ENCODE measurements at places on chromosomes 6 and 20.

DNA sequence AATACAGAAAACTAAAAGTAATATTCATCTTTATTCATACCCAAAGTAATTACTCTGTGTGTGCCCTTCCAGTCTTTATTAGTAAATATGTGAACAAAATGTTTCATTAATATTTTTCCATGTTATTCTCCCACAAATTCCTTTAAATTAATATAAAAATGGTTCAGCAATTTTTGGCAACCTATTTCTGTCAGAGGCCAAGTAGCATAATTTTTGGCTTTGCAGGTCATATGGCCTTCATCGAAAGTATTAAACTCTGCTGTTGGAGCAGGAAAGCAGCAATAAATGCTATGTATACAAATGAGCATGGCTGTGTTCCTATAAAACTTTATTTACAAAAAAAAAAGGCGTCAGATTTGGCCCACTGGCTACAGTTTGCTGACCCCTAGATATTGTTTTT is 16.1 kb downstream of the ZC2HC1B start:
- no peak for DNase-seq

DNA sequence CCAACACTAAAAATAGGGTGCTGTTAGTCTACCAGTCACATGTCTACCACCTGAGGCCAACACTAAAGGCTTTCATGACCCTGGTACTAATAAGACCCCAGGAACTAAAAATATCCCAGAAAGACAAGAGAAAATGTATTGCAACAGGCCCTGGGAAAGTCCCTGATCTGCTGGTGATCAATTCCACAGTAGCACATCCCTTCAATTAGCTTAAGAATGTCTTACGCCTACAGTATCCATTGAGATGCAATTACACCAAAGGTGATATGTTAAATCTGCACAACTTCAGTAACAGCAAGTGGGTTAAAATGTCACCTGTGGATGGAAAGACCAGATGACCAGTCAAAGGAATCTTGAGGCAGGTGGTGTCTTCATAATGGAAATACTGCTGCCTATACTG is 3.1 kb downstream of the SEMG1 start:
- no peak for DNase-seq

DNA sequence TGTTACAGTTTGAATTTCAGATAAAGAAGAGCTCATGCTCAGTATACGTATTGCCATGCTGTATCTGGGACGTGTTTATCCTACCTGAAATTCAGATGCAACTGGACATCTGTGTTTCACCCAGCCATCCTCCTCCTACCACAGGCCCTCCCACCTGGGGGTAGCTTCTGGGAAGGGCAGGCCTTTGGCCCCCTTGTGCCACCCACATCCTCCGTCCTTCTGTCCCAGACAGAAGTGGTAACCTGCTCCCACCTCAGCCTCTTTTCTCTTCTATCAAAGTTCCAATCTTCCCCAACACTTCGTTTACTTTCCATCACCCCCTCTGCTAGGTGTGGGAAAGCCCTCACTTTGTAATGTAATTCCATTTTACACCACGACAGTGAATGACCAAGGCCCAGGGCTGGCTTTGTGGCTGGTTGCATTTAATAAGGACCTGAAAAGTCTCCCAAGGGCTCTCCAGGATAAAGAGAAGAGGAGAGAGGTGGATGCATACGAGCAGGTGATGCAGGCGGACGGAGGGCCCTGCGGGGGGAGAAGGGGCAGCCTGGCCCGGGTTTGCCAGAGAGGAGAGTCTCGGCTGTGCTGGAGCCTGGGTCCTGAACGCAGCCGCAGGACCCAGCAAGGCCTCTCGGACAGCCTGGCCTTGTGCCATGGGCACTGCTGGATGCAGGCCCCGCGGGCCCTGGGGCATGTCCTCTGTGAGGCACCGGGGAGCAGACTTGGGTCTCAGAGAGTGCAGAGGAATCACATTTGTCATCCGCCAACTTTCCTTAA is 98.4 kb downstream of the PSMB1 start:
- DNase-seq, result no peak

- no peak for DNase-seq
These were observed 7.6 kb downstream of the SNX3 start for GRCh38 chr6:108253241-108253640.

GRCh38 chr6:43468240-43468639 is 9.1 kb upstream of the TJAP1 start:
- DNase-seq, result no peak

DNA sequence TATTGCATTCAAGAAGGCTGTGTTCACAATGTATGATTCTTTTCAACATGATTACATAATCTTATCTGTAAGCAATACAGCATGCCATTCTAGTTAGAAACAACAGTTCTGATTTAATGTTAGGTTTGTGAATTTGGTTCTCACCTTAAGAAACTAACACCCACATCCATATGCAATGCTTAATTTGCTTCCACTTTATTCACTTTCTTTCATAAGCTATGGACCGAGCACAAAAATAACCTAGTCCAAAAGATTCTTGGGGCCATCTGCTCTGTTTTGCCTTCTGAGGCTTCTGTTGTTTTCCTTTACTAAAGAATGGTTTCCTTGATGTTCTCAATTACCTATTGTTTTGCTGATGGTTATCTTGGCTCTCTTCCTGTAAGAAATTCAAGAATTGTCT is 258.2 kb downstream of the EYS start:
- no peak for DNase-seq

DNA sequence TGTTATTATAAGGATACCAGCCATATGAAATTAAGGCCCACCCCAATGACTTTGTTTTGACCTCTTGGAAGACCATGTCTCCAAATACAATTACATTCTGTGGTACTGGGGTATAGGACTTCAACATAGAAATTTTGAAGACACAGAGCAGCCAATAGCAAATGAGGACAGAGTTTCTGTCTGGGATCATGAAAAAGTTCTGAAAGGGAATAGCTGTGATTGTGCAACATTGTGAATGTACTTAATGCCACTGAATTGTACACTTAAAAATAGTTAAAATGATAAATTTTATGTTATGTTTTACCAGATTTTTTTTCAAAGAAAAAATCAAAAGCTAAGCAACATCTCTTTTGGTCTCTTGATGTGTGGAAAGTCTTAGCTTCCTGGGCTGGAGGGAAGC is 27.0 kb upstream of the AGPAT4 start:
- DNase-seq, result no peak
